ENCODE measurements at places on chromosomes 1 and 21.

- DNase-seq = no peak
Measured at GRCh38 chr21:25626757-25627156, 12.3 kb upstream of the JAM2 start.

- DNase-seq = no peak
Measured at GRCh38 chr1:235954306-235955283, 87.9 kb upstream of the LYST start.

GRCh38 chr1:229431284-229432115, 2.4 kb downstream of the ACTA1 start:
- DNase-seq = no peak

DNA sequence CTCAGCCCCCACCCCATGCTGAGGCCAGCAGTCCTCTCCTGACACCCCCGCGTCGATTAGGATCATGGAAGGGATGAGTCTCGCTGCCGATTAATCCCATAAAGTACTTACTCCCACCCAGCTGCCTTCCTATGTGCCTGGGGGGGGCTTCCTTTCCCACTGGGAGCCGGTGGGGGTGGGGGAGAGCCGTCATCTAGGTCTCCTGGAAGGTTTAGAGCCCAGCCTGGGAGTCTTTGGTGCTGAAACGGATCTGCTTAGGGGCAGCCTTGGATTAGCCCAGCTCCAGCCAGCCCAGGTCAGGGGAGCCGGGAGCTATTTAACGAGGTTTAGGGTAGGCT, 9.8 kb downstream of the SAMD11 start:
- no peak for DNase-seq

DNA sequence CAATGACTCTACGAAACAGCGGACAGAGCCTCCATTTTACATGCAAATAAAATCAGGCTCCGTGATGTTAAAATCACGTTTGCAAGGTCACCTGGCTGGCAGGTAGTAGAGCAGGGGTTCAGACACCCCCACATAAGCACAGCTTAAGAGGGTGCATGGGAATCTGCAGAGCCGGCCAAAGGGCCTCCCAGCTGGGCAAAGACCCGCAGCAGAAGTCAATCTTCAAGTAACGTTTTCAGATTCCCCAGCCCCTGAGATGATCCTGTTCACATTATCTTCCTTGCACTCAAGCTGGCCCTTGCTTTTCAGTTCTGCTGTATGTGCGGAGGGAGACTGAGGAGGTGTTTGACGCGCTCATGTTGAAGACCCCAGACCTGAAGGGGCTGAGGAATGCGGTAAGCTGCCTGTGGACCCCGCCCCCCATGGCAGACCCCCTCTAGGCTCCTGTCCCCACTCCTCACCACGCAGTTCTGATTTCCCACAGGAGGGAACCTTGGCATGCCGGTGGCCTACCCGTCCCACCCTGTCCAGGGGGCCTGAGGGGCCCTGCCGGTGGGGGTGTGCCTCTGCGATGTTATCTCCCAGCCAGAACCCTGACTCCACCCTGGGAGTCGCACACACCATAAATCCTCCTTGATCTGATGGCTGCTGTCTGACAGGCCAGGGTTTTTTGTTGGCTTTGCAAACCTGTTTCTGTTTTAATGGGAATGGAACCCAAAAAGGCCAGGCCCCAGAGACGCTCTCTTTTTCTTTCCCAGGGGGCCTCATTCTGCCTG, 28.2 kb downstream of the GRHL3 start:
- DNase-seq = no peak

GRCh38 chr1:4637616-4638344, 16.6 kb upstream of the AJAP1 start:
- DNase-seq = no peak

- no peak for DNase-seq
Measured at GRCh38 chr21:32520875-32521735, 64.2 kb downstream of the TCP10L start.

- no peak for DNase-seq
Measured at GRCh38 chr1:235898126-235898525, 31.4 kb upstream of the LYST start.

- no peak for DNase-seq
Measured at GRCh38 chr1:193118803-193119730, 2.8 kb upstream of the CDC73 start.

DNA sequence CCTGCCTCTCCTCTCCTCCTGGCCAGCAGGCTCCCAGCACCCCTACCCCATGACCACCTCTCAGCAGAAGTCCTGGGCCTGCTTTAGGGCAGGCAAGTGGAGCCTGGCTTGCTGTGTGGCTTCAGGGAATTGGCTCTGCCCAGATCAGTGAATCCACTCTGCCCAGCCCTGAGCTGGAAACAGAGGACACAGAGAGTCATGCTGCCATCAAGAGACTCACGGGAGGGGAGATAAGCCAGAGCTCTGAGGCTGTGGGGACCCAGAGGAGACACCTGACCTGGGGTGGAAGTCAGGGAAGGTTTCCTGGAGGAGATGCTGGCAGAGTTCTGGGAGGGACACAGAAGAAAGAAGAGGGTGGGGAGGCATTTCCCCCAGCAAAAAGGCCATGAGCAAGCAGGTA, 54.2 kb downstream of the GLIS1 start:
- DNase-seq = no peak

- no peak for DNase-seq
Measured at GRCh38 chr1:212379366-212379765, 35.3 kb downstream of the PACC1 start.

DNA sequence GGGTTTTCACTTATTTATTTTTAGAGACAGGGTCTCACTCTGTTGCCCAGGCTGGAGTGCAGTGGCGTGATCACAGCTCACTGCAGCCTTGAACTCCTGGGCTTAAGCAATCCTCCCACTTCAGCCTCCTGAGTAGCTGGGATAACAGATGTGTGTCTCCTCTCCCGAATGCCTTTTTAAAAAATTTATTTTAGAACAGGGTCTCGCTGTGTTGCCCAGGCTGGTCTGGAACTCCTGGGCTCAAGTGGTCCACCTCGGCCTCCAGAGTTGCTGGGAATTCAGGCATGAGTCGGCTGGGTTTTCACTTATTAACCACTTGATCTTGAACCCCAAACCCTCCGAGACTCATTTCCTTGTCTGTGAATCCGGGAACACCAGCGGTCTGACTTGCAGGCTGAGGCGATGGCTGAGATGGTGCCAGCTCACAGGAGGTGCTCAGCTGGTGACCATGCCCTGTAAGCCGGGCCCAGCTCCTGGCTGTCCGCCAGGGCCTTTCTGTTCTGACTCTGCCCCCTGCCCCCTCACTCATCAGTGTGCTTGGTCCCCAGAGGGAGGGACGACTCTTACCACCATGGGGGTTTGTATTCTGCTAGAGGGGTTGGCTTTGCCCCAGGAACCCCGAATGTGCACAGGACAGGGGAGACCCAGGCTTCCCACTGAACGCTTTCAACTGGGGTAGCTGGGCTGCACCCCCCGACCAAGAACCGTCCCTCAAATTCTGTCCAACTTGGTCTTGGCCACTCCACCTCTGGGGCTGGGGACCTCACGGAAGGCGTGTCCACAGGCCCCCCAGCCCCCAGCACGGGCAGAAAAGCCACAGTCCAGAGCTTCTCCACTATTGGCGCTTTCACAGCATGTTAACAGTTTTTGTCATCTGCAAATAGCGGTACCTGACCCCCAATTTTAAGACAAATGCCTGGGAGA, 22.5 kb downstream of the MMEL1 start:
- no peak for DNase-seq

GRCh38 chr1:160544647-160545046, 21.6 kb upstream of the SLAMF6 start:
- no peak for DNase-seq

GRCh38 chr1:183432548-183432875, 14.3 kb upstream of the NMNAT2 start:
- no peak for DNase-seq

DNA sequence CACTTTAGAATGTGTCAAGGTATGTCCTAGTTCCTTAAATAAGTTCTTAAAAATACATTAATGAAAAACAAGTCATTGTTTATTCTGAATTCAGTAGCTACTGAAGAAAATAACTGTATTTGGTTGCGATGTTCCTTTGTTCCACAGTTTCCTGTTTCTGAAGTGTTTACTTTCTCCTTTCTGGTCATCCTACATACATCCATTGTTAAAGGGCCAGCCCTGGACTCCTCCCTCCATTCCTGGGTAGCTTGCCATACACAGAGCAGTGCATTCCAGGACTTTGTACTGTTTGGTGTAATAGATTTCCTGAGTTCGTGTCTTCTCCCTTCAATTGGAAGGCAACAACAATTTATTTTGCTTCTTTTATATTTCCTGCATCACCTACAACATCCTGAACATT, 845.4 kb upstream of the CXADR start:
- DNase-seq = no peak

- no peak for DNase-seq
Measured at GRCh38 chr1:98516306-98516705, 145.2 kb upstream of the SNX7 start.

DNA sequence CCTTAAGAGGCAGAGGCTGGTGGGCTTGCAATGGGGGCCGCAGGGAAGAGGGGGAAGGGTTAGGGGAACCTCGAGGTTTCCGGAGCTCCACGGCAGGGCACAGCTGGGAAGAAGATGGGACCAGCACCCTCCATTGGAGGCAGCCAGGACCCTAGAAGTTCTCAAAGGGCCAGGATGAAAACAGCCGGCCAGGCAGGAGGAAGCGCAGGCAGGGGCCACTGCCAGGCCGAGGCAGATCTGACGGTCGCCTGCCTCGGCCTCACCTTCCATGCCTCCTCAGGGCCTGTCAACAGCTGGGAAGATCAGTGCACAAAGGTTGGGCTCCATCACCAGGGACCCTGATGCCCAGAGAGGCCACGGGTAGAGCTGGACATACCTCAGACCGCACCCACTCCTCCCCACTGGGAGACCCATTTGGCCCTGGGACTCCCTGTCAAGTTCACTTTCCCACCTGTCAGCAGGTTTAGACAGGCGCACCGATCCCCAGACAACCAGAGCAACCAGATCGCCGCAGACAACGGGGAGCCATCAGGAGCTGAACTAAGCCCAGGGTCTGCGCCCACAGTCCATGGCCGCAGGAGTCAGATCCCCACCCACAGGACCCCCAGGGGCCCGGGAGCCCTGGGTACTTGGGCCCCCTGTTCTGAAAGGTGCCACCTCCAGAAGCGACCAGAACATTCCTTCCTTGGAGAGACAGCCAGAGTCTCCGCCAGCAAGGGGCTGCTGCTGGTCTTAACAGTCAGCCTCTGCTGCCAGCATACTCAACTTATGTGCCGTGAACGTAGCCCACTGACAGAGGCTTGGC, 2.2 kb downstream of the SLC19A1 start:
- no peak for DNase-seq

GRCh38 chr1:68459796-68460195, 10.0 kb upstream of the RPE65 start:
- no peak for DNase-seq

DNA sequence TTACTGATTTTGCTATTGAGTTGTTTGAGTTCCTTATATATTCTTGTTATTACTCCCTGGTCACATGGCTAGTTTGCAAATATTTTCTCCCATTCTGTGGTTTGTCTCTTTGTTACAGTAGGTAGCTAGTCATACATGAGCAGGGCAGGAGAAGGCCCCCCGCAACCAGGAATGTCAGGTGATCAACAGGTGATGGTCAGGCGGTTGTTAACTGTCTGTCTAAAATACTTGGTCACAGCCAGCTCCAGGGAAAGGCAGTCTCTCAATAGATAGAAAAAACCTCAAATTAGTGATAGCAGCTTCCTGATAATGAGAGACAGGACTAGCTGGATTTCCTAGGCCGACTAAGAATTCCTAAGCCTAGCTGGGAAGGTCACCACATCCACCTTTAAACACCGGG, 217.9 kb downstream of the RHOU start:
- DNase-seq = no peak

GRCh38 chr1:168179438-168180147, 831 bp downstream of the TIPRL start:
- no peak for DNase-seq

- no peak for DNase-seq
Measured at GRCh38 chr1:64515427-64515826, 45.5 kb downstream of the CACHD1 start.
